ENCODE measurements at places on chromosomes 11 and 22.

DNA sequence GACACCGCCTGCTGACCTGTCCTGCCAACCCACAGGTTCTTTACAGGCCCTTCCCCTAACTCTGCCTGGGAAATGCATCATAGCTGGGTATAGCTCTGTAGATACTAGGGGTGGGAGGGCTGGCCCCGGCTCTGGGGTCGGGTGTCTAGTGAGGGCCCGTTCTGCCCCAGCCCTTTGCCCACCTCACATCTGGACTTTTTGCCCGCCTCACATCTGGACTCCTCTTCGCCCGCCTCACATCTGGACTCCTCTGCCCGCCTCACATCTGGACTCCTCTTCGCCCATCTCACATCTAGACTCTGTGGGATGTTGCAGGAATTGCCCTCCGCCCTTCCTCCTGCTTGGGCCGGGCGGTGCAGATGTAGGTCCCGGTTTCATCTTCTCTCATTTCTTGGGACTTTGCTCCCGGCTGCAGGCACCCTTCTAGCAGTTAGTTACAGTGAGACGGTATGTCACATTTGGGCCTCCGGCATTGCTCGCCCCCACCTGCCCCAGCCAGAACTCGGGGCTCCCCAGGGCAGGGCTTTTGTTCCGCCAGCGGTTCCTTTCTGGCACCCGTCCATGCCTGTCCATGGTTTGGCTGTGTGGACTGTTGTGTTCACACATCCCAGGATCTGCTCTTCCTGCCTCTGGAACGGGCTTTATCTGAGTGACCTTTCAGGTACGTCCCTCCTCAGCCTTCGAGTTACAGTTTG is 1153.7 kb downstream of the BRD1 start:
- DNase-seq: no peak

DNA sequence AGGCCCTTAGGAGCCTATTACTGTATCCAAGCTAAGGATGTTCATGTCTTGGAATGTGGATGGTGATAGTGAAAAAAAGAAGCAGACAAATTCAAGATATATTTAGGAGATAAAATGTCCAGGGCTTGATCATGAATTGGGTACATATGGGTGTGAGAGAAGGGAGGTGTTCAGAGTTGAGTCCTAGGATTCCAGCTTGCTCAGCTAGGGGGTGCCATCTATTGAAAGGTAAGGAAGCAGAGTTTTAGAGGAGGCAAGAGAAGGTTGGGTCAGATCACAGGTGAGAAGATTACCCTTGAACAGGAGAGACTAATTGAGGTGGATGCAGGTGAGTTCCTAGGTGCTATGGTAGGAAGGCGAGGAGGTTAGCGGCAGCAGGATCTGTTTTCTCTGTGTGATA is 60.5 kb downstream of the GRAMD1B start:
- DNase-seq: no peak

DNA sequence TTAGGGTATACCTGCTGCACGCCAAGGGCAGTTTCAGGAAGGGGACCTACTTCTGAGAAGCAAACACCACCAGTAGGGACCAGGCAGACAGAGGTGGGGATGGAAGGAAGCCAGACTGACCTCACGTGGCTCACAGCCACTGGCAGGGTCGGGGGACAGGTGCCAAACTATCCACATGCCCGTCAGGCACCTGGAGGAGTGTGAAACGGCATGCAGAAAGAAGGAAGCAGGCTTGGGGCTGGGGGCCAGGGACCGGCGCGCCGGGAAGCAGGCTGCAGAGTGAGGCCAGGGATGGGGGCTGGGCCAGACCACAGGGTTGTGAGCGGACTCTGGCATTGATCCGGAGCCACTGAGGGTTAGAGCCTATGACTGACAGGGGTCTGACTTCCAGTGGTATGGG is 47.5 kb downstream of the CDKN1C start:
- DNase-seq: no peak

DNA sequence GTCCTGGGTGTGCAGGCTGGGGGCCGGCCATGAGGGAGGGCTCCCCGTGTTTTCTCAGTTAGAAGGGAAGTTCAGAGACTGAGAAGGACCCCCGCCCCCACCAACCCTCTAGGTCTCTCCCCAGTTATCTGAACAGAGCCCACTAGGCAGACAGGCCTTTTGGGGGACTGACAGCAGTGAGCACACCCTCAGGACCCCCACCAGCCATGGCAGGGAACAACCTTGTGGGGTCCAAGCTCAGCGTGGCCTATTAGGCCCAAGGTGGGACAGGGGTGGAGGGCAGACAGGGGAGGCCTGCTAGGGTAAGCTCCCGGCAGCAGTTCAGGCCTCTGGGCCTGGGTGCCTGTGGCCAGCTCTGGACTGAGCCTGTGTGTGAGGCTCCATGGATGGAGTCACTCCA is 5.6 kb downstream of the LRRC75B start:
- DNase-seq: no peak

DNA sequence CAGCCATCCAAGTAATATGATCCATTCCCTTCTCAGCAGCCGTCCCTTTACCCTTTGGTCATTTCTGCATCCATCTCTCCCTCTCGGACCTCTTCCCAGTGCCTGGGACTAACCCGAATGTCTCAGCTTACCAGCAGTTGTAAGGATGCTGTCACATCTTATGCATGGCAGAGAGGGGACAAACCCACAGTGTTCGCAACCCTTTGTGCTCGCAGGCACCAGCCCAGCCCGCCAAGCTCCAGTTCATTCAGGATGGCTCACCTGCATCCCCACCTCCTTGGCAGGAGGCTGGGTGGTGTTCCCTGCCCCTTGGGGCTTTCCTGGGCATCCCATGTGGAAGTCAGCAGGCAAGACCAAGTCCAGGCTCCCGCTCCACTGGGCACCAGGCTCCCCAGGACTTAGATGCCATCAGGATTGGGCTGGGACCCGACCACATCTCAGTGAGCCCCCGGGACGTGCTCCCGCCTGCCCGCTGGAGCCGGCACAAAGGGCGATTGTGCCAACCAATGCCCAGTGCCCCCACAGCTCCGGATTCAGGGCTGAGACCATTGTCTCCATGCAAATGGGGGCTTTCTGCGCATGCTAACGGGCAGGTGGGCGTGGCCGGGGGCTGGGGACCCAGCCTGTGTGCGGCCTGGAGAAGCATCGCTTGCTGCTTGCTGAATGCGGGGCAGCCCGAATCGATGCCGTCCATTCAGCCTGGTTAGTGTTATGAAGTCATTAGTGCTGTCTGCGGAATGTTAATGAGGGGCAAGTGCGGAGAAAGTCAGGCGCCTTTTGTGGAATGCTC is 108.6 kb downstream of the KCNQ1OT1 start:
- no peak for DNase-seq

Data from LoVo (cell line).